ENCODE measurements at places on chromosomes 6 and 20.

- peak; percentile 91 for DNase-seq
These were observed 835.4 kb downstream of the MAFB start for GRCh38 chr20:39853636-39854035.

DNA sequence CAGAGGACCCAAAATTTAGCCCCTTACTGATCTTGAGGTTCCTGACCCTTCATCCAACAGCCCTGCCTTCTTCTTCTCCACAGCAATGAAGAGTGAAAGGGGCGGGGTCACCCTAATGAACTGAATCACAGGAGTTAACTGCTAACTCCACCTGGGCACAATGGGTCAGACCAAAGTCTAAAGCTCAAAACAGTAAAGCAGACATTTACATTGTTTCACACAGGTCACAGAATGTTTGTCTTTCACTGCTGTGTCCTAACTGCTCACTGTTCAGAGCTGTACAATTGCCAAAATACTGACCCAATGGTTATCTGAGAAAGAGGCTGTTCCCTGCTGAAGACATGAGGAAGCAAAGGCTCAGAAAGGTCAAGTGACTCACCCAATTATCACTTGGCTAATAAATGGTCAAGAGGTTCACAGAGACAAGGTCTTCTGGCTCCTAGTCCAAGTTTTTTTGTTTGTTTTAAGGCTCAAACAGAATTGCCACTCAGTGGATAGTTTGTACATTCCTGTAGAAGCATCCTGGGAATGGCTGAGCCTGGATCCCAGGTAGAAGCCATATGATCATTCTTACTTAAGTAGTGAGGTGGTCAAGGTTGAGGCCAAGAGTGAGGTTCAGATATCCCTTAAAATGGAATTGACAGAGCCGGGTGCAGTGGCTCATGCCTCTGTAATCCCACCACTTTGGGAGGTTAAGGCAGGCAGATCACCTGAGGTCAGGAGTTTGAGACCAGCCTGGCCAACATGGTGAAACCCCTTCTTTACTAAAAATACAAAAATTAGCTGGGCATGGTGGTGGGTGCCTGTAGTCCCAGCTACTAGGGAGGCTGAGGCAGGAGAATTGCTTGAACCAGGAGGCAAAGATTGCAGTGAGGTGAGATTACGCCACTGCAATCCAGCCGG lies 35.1 kb upstream of the FAM83C start:
- peak; percentile 85 for DNase-seq

DNA sequence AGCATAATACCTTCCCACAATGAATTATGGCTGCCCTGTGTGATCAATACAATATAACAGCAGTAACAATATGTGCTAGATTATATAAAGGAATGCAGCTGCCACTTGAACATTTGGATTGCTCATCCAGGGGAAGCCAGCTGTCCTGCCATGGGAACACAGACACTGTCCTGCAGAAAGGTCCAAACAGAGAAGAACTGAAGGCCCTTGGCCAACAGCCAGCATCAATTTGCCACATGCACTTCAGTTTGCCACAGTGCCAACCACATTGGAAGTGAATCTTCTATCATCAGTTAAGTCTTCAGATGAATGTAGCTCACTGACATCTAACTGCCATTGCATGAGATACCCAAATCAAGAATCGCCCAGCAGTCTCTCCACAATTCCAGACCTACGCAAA lies 332.4 kb downstream of the PRKN start:
- no peak for DNase-seq

DNA sequence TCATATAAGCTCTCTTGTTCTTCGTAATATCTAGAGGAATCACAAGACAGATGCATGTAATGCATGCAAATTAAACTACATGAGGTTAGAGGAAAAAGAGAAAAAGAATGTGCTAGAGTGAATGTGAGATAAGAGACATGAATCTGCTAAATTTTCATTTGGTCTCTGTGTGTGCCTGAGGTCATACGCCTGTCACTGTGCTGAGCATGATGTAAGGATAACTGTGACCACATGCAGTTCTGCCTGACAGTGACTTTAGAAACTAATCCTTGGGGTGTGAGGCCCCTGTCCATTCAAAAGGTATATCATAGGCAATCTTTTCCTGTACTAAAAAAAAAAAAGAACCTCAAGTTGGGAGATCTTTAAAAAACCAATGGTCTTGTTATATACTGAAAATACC lies 70.6 kb downstream of the SHPRH start:
- DNase-seq, result no peak

GRCh38 chr6:139996253-139996834 lies 621.9 kb upstream of the CITED2 start:
- peak; percentile 17 for DNase-seq

DNA sequence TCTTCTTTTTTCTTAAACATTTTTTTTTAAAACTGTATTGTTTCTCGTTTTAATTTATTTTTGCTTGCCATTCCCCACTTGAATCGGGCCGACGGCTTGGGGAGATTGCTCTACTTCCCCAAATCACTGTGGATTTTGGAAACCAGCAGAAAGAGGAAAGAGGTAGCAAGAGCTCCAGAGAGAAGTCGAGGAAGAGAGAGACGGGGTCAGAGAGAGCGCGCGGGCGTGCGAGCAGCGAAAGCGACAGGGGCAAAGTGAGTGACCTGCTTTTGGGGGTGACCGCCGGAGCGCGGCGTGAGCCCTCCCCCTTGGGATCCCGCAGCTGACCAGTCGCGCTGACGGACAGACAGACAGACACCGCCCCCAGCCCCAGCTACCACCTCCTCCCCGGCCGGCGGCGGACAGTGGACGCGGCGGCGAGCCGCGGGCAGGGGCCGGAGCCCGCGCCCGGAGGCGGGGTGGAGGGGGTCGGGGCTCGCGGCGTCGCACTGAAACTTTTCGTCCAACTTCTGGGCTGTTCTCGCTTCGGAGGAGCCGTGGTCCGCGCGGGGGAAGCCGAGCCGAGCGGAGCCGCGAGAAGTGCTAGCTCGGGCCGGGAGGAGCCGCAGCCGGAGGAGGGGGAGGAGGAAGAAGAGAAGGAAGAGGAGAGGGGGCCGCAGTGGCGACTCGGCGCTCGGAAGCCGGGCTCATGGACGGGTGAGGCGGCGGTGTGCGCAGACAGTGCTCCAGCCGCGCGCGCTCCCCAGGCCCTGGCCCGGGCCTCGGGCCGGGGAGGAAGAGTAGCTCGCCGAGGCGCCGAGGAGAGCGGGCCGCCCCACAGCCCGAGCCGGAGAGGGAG lies 580 bp downstream of the VEGFA start:
- peak; percentile 81 for DNase-seq

DNA sequence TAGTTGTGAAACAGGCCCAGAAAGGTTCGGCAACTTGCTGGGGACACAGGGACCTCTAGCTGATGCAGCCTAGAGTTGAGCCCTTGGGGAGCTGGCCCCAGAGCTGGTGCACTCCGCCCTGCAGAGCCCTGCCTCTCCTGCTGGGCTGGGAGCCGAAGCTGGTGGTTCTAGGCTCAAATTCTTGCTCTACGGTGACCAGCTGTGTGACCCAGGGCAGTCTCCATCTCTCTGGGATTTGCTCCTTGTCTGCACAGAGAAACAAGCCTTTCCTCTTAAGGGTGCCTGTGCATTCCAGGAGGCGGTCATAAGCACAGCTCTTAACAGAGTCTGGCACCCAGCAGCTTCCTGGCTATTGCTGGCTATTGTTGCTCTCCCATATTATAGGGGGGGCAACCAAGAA lies 47.4 kb downstream of the RBM38 start:
- no peak for DNase-seq

DNA sequence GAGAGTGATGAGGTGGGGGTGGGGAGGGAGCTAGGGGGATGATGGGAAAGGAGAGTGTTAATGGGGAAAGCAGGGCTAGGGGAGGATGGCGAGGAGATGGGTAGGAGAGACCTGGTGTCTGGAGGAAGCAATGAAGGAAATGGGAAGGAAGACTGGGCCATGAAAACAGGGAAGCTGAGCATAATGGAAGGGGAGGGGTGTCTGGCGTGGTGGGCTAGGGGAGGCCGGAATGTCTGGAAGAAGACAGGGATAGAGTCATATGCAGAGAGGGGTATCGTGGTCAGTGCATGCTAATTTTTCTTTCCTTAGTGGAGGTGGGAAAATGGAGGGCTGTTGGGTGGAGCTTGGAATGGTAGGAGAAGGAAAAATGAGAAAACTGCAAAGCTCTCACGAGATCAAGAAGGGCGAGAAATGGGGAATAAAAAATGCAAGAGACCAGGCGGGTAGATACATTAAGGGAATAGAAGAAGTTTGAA lies 423 bp downstream of the KLHDC3 start:
- peak; percentile 66 for DNase-seq

All from EH (cell line).